ENCODE measurements at places on chromosomes 16 and 17.

DNA sequence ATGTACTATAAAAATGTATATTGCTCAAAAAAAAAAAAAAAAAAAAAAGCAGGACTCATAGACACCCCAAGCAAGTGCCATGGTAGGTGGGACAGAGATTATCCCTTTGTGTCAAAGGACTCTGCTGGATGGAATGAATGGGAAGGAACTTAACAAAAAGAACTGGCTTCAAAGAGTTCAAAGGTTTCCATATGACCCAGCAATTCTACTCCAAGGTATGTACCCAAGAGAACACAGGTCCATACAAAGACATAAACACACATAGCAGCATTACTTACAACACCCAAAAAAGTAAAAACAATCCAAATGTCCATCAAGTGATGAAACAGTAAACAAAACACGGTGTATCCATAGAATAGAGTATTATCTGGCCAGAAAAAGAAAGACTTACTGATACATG, 255.2 kb downstream of the SLC39A11 start:
- DNase-seq = no peak

- DNase-seq = no peak
Observed at GRCh38 chr17:41678411-41678906, 10.2 kb upstream of the EIF1 start.

GRCh38 chr17:20094777-20095176, 85.6 kb downstream of the SPECC1 start:
- DNase-seq = no peak

- DNase-seq = no peak
Observed at GRCh38 chr16:62076886-62077285, 40.6 kb upstream of the CDH8 start.

DNA sequence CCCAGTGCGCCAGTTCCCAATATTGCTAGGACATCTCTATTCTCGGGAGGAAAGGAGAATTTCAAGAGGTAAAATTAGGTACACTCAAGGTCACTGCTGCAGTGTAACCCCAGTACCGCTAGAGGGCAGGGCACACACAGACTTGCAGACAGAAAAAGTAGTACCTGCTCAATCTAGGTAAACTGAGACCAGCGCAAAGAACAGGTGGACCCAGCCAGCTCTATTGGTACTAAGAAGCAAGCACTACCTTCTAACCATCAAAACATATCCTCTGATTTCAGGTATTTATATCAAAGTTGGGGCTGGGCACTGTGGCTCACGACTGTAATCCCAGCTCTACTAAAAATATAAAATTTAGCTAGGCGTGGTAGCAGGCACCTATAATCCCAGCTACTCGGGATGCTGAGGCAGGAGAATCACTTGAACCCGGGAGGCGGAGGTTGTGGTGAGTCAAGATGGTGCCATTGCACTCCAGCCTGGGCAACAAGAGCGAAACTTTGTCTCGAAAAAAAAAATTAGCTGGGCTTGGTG, 3.6 kb upstream of the WDR81 start:
- no peak for DNase-seq

GRCh38 chr16:1818204-1818872, 8.3 kb downstream of the HAGH start:
- DNase-seq = no peak

DNA sequence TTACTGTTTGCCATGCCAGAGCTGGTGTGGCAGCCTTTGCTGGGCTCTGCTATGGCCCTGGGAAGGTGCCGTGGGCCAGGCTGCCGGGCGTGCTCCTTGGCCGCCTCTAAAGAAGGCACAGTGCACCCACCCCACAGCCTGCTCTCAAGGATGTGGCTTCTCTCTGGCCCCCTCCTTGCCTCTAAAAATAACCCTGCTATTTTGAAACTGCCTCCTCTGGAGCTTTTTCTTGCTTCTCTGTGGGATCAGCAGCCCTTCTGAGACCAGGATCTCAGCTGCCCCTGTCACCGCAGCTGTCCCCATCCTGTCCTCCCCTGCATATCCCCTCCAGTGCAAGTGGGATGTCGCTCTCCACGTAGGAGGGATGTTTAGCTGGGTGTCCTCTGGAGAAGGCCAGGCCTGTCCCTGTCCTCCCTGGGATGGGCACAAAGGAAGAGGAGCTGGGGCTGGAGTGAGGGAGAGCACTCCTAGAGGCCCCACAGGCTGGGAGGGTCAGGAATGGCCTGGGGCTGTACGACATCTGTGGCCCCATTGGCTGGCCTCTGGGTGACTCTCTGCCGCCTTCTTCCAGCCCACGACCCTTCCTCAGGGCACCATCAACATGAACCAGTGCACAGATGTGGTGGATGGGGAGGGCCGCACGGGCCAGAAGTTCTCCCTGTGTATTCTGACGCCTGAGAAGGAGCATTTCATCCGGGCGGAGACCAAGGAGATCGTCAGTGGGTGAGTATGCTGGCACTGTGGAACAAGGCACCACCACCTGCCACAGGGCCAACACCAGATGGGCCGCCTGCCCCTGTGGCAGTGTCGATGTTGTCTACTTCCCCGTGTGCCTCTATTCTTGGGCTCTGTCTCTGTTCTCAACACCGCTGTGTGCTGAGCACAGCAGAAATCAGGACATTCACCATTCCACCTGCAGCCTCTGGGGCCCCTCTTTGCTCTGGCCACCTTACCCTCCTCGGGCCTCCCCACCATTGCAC, 79.7 kb downstream of the PLD6 start:
- DNase-seq = no peak

- DNase-seq = no peak
Observed at GRCh38 chr17:77474292-77474988, 333.7 kb downstream of the SEC14L1 start.

GRCh38 chr16:788399-789126, at the start of gene CHTF18:
Gene CHTF18, plus strand, starts transcription at chr16:788620. Its CDS starts 65 bp downstream, at chr16:788685.
- DNase-seq = peak; percentile 97

- peak; percentile 86 for DNase-seq
Observed at GRCh38 chr17:27455914-27456680, at the start of gene KSR1. Gene KSR1, plus strand, starts transcription at chr17:27456448. Its CDS starts 196 bp downstream, at chr17:27456644.

DNA sequence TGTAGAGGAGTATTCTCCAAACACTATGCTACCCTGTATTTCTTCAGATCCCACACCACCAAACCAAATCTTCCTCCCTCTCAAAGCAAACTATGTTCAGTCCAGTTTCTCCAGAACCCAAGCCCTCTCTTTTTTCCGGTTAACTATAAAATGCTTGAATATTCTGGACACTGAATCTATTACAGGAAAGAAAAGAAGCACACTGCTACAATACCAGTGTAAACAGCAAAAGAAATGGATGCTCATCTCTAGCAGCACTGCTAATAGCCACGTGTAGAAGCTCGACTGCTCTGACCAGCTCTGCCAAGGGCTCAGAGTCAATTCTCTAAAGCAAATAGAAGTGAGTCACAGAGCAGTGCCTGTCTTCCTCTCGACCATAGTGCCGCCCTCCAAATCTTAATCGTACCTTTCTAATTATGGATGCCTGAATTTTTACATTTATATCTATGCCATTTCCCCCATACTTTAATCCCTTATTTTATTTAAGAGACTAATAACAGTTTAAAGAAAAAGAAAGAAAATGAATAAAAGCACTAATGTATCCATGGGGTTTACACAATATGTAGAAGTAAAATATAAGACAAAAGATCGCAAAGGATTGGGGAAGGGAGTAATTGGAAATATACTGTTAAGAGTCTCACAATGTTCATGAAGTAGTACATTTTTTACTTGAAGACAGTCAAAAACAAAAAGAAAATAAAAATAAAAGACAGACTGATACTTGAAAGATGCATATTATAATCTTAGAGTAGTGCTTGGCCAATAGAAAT, 154.5 kb downstream of the PARN start:
- no peak for DNase-seq

- DNase-seq = no peak
Observed at GRCh38 chr17:69729944-69730343, 315.4 kb downstream of the MAP2K6 start.

GRCh38 chr17:17834974-17835373, 1.8 kb downstream of the SREBF1 start:
- no peak for DNase-seq

DNA sequence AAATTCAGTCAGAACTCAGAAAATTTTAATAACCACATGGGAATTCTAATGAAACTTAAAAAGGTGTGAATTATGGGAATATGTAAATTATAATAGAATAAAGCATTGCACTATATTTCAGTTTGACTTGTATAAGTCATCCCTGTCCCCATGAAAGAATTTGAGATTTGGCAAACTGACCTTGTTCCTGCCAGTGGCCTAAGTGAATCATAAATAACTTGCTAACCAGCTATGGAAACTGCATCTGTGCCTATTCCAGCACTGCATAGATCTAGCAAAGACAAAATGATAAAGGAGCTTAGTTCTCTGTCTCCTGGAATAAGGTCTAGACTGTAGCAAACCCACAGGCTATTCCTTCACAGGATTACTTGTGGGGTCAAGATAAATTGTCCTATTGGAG, 106.8 kb upstream of the NOG start:
- DNase-seq = no peak

DNA sequence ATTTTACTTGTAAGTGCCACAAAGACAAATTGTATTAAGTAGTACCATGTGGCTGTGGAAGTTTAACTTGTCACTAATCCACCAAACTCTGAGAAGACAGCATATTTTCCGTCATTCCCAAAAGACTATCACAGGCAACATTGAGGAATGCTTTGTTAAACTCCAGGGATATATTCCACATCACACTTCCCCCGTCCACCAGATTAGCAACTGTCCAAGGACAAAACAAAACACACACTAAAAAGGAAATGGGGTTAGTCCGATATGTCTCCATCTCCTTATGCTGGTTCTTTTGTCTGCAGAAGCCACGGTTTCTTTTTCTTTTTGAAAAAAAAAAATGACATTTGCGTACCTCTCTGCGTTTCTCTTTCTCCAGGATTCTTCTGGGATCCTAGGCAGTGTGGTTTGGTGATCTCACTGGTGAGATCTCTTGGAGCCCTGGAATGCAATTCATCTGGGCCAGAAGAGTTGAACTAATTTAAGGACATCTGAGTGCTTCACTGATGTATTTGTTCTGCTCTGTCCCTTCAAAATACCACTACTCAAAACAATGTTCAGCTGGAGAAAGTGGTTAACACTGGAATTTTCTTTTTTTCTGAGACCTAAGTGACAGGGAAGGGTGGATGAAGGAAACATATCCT, 40.6 kb downstream of the PRKCB start:
- DNase-seq = no peak

- no peak for DNase-seq
Observed at GRCh38 chr17:78137392-78138203, 7.0 kb downstream of the TMC8 start.

DNA sequence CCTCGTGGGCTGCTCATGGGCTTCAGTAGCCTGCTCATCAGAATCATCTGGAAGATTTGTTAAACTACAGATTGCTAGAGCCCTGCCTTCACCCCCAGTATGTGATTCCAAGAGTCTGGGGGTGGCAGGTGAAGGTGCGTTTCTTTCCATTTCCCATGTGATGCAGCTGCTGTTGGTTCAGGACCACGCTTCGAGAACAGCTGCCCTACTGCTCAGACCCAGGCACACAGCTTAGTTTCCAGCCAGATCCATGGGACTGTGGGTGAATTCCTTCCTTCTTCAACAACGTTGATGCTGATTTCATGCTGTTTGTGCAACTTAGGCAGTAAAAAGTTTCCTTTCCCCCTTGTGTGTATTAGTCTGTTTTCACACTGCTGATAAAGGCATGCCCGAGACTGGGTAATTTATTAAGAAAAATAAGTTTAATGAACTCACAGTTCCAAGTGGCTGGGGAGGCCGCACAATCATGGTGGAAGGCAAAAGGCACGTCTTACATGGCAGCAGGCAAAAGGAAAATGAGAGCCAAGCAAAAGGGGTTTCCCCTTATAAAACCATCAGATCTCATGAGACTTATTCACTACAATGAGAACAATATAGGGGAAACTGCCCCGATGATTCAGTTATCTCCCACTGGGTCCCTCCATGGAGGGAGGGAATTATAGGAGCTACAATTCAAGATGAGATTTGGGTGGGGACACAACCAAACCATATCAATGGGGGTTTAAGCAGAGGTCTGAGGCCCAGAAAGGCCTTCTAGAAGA, 159.2 kb downstream of the XYLT1 start:
- DNase-seq = no peak

DNA sequence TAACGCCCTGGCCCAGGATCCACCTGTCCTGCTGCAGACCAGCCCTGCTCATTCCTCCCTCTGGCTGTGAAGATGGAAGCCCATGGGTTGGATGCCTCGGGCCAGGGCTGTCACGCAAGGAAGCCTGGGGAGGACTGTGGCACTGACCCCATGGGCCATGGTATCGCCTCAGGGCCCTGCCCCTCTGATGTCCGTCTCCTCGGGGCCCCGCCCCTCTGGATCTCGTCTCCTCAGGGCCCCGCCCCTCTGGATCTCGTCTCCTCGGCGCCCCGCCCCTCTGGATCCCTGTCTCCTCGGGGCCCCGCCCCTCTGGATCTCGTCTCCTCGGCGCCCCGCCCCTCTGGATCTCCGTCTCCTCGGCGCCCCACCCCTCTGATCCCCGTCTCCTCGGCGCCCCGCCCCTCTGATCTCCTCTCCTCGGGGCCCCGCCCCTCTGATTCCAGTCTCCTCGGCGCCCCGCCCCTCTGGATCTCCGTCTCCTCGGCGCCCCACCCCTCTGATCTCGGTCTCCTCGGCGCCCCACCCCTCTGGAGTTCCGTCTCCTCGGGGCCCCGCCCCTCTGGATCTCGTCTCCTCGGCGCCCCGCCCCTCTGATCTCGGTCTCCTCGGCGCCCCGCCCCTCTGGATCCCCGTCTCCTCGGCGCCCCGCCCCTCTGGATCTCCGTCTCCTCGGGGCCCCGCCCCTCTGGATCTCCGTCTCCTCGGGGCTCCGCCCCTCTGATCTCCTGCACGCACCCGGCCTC, 24.0 kb downstream of the METRNL start:
- DNase-seq = peak; percentile 67

GRCh38 chr17:49093131-49093530, 39.4 kb upstream of the B4GALNT2 start:
- no peak for DNase-seq

GRCh38 chr16:86010680-86011141, 111.7 kb downstream of the IRF8 start:
- no peak for DNase-seq

DNA sequence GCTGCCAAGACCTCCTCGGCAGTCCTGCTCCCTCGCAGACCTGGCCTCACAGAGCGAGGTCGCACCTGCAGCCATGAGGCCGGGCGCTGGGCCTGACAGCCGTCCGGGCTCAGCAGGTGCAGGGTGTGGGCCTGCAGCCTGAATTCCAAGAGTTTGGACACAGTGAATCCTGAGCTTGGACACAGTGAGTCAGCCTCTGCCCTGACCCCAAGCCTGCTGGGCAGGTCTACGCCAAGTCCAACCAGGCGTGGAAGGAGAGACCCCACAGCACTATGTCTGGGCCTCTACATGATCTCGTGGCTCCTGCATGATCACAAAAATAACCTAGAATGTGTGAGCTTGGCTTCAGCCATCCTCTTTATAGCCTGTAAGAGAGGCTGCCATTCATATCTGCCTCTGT, 121.0 kb downstream of the C16orf95 start:
- DNase-seq = no peak

- DNase-seq = no peak
Observed at GRCh38 chr16:24430954-24431760, 108.2 kb upstream of the RBBP6 start.

DNA sequence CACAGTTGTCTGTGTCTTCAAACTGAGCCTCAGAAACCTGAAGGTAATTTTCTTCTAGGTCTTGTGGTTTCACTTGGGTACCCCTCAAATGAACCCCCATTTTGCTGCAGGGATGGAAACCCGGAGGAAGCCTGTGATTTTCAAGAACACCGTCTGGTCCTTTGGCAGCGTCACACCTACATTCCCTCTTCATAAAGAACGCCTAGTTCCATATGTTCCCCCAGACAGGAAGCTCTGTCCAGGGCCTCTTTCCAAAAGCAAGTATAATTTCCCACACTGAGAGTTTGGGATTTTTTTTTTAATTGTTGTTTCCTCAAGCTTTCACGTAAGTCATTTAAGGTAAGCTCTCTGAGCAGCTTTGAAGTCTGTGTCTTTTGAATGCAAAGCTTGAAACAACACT, 515.0 kb downstream of the TMEM114 start:
- no peak for DNase-seq

Data from right hindlimb (tissue), 1 donor.